ENCODE measurements at places on chromosomes 11 and 22. TPM values are rescaled to one million over a fixed set of nuclear protein-coding genes. Genes with fewer than 3 reads are reported as not detected.

The ZNF280B gene
- total RNA-seq = 3.9 TPM

The SAA4 gene
- total RNA-seq = not detected

The UPK3A gene
- not detected for total RNA-seq

The C22orf31 gene
- not detected for total RNA-seq

Measured in temporal lobe (tissue), 4 donors.